Motor neuron (in vitro differentiated cells): ENCODE measurements at places on chromosomes 2 and 18.
A peak's percentile ranks its signal among the peaks of the same experiment; 100 is the strongest.

GRCh38 chr2:234952270-234953115 is 676 bp downstream of the SH3BP4 start:
- peak; percentile 25 for ATAC-seq

GRCh38 chr2:8174641-8175257 is 507.1 kb upstream of the ID2 start:
- no peak for ATAC-seq

DNA sequence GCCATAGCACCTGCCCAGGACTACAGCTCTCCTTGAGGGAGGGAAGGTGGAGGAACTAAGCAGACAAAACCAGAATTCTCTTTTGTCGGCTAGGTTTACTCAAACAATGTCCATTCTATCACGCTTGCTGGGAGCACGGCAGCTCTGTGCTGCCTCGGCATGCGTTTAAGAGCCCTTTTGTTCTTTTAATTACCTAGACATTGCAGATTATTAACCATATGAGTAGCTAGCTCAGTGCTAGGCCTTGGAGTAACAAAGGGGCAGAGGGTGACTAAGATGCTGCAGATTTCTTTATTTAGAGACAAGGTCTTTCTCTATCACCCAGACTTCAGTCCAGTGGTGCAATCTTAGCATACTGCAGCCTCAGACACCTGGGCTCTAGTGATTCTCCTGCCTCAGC is 11.1 kb downstream of the MSGN1 start:
- no peak for ATAC-seq

DNA sequence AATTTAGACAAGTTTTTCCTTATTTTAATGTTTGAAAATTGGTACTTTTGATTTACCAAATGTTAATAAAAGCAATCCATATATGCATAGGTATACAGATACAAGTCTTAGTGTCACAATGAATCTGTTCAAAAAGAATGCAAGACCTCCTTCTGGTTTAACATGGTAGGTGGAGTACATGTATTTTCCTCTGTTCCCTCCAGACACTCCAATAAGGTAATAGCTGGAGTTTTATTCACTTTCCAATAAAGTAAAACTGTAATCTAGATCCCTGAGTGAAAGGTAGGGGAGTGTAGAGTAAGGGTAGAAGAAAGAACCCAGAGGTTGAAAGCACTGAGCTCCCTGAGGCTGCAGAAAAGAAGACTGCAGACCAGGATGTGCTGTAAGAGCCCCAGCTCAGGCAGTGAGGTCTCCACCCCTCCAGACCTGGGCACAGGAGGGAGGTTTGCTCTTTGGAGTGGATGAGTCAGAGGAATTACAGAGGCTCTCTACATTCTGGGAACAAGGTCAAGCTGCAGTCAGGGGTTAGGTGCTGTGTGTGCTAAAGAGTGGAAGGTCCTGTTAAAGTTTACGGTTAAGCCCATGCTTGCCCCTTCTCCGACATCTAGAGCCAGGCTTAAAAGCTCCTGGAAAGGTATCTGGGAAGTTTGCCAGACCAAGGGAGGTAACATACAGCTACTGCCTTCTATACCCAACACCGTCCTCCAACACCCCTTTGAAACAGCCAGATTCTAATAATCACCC is 27.6 kb upstream of the STAT1 start:
- ATAC-seq, result peak; percentile 73

DNA sequence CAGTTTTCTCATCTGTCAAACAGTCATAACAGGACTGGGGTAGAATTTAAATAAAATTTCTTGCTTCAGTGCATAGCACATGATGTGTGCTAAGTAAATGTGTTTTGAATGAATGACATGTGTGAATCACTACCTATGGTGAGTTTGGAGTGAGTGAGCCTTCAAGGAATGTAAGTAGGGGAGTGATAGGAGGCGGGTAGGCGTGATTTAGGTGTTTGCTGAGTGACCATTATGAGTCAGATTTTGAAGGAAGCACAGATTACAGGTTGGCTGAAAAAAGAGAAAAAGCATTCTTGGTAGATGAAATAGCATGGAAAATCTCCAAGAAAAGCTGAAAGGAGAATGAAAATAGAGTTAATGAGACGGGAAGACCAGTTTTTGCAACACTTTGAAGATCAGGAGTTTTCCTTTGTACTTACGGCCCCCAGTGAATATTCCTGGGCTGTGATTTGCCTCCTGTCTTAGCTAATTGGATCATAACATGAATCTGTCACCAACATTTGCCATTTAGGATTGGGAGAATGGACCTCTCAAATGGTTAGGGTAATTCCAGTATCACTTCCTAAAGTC is 136.9 kb upstream of the GATA6 start:
- peak; percentile 100 for ATAC-seq

DNA sequence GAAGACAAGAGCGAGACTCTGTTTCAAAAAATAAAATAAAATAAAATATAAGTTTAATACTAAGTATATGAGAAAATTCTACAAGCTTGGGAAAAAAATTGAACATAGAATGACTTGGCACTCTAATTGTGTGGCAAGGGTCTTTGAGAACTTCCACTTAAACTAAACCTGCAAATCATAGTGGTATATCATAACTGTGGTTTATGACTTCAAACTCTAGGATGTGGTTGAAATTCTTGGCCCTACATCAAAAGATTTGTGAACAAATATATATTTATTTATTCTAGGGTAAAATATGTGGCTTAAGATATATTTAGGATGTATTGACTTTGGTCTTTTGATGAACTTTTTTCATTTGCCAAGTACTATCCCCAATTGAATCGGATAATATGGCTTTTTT is 3.1 kb upstream of the FAM171B start:
- ATAC-seq, result no peak

- ATAC-seq, result no peak
Observed at GRCh38 chr2:223797037-223797436, 40.3 kb downstream of the AP1S3 start.

DNA sequence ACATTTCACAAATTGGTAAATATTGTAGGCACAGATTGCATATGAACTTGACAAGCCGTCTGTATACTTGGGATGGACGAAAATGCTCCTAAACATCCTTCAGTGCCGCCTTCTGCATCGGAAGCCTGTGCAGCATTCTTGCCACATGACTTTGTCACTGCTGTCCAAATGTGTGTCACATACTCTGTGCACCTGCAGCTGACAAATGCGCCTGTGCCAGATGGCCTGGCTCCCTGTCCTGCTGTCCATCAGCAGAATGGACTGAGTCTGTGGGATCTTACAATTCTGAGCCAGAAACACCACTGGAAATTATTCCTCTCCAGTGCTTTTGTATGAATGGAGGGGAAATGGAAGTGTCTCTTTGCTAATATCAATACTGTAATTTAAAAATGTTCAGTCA is 89.9 kb downstream of the DCDC2C start:
- no peak for ATAC-seq
